ENCODE measurements at places on chromosomes 11 and 22. TPM values are rescaled to one million over a fixed set of nuclear protein-coding genes. Genes with fewer than 3 reads are reported as not detected.

GRCh38 chr22:45876136-45877035 is 100.6 kb downstream of the WNT7B start:
- no peak for DNase-seq

DNA sequence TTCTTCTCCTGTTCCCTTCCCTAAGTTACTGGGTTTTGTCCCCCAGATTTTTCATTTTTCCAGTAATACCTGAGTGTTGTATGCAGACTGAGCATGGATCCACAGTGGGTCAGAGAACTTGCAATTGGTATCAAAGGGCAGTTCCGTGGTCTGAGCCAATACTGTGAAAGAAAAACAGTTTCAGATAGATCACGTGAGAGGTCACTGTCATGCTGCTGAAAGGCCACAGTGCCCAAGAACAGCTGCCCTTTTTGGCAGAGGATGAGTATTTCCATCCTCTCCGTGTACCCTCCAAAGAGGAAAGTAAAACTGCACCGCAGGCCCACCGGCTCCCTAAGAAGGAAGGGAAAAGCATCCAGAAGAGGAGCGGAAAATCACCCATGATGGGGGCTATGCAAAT is 73.0 kb upstream of the TBCEL start:
- DNase-seq: no peak

- no peak for DNase-seq
These were observed 48.8 kb downstream of the DEPDC5 start for GRCh38 chr22:31802575-31802974.

- no peak for DNase-seq
These were observed 1.2 kb downstream of the OR51Q1 start for GRCh38 chr11:5423131-5423530.

DNA sequence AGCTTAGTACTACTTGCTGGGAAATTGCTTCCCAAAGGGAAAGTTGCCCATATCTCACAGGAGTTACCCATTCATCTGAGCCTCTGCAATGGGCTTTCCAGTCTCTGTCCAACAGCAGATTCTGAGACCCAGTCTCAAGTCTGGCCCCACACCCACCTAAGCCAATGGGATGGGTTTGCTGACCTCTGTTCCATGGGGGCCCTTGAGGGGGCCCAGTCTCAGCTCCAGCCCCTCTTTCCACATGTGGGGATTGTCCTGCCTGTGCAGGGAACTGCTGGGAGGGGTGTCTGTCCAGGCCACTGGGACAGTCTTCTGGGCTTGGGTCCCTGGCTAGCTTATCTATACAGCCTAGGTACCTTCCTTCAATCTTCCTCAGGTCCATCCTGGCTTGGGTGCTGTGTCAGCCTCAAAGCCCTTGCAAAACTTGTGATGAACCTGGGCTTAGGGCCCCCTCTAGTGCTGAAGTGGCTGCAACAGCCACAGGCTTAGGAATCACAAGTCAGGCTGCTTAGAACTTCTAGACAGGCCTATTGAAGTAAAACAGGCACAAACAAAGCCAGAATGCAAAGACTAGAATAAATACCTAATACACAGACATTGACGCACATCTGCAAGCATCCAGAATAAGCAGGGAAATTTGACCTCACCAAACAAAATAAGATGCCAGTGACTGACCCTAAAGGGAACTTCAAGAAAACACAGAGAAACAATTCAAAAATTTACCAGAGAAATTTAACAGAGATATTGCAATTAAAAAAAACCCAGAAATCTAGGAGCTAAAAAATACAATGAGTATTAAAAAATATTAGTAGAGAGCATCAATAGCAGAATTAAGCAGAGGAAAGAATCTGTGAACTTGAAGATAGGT is 11.7 kb upstream of the PATL1 start:
- DNase-seq: peak; percentile 73

DNA sequence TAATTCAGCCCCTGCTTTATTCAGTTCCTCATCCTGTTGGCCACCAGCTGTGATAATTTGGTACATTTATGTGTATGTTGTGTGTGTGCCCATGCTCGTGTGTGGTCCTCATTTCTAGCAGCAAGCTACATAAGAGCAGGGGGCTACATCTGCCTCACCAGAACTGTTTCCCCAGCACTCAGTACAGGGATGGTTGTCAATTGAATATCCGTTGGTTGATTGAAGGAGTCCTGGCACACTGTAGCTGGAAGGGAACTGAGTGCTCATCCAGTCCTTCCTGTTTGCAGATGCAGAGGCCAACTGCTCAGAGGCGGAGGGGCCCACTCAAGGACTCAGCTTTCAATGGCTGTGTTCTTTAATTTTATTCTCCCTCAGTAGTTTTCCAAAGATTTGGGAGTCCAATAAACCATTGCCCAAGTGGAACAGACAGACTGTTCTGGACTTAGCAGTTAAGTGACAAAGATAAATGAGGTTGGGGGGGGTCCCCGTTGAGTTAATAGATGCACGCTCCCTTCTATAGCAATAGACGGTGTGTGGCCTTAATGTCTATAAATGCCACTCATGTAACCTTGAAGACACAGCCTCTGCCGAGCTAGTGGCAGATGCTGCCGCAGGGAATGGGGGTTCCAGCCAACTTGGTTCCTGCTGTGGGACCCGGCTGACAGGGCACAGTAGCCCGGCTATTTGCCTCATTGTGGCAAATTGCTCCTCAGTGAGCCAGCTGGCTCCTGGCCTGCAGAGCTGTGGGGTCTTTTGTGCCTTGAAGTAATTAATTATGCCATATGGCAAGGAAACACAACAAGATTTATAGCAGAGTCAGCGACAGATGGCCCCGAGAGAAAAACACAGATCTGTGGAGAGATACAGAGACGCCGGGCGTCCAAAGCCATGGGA is 71.4 kb upstream of the GRK3 start:
- DNase-seq: no peak

DNA sequence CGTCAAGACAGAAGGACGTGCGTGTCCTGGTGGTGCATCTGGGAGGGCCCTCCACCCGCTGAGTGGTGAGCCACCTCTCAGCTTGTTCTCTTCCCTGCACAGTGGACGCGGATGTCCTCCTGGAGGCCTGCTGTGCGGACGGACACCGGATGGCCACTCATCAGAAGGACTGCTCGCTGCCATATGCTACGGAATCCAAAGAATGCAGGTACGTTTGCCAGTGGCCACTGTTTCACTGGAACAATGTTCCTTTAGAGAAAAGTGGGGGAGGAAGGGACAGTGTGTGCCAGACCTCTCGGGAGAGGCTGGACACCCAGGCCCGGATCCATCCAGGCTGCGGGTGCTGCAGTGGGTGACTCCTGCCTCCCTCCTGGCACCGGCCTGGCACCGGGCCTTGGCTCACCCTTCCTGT is 15.9 kb downstream of the FBLN1 start:
- no peak for DNase-seq

GRCh38 chr22:36606114-36606513 is 77.1 kb upstream of the EIF3D start:
- no peak for DNase-seq

GRCh38 chr22:23137905-23138561 is 3.8 kb downstream of the RSPH14 start:
- no peak for DNase-seq

DNA sequence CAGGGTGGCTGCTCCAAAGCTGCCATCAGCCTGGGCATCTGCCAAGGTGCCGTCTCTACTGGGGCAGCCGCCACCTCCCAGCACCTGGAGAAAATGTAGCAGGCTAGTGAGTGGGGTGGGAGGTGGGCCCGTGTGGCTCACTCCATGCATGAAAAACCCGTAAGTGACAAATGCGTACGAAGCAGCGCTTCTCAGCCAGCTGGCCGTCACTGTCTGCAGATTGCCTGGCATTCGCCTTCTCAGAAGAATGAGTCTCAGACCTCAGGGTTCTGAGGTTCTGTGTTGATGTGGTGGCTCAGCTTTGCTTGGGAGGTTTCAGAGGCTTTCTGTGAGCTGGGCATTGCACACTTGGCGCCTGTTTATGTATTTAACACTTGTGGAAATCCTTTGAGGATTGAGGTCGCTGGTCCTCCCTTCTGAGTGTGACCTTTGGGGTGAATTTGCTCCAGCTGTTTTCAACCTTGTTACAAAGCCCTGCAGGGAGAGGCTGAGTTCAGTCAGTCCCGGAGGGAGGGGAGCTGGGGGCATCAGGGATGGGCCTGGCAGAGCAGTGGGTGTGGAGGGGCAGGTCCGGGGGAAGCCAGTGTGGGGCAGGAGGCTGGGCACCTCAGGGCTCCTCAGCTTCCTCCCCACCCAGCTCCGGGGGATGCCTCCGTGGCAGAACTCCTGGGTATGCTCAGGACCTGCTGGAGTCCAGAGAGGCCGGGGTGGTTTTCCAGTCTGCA is 977.0 kb downstream of the TBC1D22A start:
- DNase-seq: no peak

DNA sequence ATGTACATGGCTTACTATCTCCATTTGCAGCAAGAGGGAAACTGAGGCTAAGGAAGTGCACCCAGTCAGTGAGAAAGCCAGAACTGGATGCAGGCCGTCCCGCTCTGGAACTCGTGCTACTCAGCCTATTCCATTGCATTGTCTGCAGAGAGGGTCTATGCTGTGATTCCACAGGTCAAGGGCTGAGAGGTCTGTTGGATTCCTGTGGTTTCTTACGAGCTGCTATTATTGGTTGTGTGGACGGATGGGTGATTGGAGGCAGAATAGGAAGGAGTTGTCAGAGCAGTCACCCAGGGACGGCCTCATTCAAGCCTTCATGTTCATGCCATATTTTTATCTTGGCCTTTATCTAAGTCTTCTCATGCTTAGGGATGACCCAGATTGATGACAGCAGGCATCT is 33.4 kb downstream of the SCGB1A1 start:
- DNase-seq: no peak

DNA sequence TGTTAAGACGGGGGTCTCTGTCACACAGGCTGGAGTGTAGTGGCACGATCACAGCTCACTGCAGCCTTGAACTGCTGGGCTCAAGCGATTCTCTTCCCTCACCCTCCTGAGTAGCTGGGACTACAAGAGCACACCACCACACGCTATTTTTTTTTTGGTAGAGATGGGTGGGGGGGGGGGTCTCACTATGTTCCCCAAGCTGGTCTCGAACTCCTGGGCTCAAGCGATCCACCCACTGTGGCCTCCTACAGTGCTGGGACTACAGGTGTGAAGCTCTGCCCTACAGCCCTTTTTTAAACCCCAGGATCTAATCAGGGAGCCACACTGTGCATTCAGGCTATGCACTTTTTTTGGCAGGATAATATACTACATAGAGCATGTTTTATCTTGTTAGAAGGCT is 1.4 kb upstream of the DHCR7 start:
- DNase-seq: no peak

GRCh38 chr11:100830978-100831732 is 144.1 kb downstream of the ARHGAP42 start:
- no peak for DNase-seq

- no peak for DNase-seq
These were observed 736.4 kb downstream of the KCNA4 start for GRCh38 chr11:29280452-29280851.

DNA sequence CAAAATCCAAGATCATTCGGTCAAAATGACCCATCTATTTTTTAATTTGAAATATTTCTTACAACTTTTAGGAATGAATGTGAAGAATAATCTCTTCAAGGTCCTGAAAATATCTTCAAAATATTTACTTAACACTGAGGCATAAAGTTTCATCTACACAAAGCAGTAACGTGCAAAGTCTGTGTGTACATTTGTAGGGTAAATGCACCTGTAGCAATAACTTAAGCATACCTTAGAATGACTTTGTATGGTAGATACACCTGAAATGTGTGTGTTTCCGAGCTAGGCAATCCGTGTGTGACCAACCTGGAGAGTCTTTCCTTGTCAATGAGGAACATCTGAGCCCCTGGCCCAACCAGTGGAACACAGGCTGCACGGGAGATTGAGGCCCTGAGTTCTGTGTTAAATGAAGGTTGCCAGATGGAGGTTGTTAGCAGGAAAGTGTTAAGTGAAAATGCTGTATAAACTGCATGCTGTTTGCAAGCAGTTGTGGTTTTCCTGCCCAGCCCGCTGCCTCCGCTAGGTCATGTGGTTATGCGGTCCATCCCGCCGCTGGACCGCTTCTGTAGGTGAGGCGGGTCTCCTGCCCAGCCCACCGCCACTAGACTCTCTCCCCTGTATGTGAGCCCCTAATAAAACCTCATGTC is 7.6 kb upstream of the CTR9 start:
- peak; percentile 70 for DNase-seq

DNA sequence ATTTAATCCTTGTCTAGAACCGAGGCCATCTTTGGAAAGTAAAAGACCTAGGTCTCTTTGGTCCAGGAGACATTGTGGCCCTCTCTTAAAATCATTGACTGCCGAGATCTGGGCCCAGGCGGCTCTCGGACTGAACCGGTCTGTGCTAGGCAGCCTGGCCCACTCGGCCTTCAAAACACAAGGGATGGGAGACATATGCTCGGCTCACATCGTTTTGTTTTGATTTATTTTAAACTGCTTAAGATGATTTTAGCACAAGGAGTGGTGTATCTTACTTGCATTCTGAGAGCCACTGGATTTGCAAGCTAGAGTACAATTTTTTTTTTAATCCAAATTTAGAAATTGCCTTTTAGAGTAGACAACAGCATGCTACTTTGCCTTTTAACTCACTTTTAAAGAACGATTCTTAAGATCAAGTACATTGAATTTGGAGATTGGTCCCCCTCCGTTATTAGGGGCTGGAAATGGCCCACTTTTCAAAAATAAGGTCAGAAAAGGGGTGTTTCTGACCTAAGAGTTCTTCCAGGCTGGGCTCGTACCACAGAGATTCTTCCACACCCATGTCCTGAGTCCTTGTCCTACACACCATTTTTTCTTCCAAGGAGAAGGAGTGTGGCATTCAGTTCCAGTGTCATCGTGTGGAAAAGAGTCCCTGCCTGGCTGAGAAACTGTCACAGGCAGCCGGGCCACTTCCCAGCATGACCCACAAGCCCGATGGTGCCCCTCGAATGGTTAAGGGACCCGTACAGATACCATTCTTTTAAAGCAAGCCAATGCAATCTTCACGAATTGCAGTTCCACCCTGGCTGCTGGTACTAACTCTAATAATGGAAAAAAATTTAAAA is 80.5 kb upstream of the WNT7B start:
- DNase-seq: no peak

DNA sequence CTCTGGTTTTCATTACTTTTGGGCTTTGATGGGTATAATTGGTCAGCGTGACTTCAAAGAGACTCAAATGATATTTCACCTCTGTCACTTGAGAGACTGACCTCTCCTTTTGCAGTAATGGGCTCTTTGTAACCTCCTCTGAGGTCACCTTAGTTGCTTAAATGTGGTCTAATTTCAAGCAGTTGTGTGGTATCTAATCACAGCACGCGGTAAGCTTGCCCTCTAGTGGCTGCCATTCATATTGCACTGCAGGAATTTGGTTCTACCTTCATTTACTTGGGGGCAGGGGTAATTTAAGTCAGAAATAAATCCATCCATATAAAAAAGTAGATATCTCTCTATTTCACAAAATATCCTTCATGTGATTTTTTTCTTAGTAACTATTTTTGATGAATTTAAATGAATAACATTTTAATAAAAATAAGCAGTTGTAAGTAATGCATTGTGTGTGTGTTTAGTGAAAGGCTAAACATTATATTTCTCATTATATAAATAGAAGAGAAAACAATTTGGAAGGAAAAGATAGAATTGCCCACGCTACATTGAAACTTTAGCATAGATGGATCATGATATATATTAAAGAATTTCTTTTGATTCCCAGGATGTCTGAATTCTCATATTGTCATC is 55.0 kb upstream of the ANO3 start:
- DNase-seq: peak; percentile 73

- DNase-seq: peak; percentile 46
These were observed at the start of gene SPI1 for GRCh38 chr11:47378010-47378835. SPI1 (minus strand) TSS chr11:47378547; CDS start chr11:47378353, 194 bp downstream.

Gene PHLDB1
- total RNA-seq: 79.4 TPM

Gene MIOX
- not detected for total RNA-seq

Gene SMIM35
- total RNA-seq: not detected

Data from mucosa of descending colon (tissue), 3 donors.